Kidney (tissue), 22 donors: ENCODE measurements at places on chromosomes 16 and 17.

GRCh38 chr17:76075364-76076145 lies 974 bp downstream of the GALR2 start:
- DNase-seq: peak; percentile 46

GRCh38 chr16:85995541-85996423 lies 96.8 kb downstream of the IRF8 start:
- DNase-seq: peak; percentile 44

DNA sequence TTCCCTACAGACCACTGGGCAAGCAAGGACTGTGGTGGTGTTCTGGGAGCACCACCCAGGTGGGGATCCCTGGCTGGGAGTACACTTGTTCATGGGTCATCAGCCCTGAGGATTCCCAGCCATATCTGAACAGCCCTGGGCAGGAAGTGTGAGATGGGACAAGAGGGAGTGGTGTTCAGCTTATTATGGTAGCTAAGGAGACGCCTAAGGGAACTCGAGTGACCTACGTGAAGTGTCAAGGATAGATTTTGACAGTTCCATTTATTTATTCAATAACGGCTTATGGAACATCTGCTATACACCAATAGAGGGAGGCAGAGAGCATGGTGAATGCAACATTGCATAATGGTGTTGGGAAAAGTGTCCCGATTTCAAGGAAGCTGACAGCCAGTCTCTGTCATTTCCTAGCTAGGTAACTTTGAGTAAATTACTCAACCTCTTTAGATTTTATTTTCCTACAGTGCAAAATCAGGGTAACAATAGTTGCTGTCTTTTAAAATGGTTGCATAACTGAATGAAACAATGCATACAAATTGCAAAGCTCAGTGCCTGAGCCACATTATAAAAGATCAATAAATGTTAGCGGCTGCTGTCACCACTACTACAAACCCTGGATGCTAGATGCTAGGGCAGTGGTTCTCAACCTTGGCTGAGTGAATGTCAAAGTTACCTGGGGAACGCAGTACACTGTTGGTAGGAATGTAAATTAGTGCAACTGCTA lies 534.1 kb downstream of the GRIN2A start:
- no peak for DNase-seq

GRCh38 chr16:88570691-88571092 lies 489 bp downstream of the ZC3H18 start:
- DNase-seq: no peak

DNA sequence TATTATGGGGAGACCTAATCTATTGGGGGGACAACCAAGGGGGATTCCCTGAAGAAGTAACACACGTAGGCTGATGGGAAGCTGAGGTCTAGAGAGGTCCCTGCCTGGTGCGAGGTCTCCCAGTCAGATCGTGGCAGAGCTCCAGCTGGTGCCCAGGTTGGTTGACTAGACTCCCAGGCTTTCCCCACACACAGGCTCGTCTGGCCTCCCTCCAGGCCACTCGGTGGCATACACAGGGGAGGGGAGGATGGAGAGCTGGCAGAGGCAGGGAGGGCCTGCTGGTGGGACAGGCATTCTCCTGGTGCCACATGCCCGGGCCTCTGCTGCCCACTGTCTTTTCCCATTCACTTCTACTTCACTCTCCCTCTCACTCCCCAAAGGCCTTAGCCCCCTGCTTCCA lies 8.5 kb upstream of the SOCS3 start:
- DNase-seq: no peak

DNA sequence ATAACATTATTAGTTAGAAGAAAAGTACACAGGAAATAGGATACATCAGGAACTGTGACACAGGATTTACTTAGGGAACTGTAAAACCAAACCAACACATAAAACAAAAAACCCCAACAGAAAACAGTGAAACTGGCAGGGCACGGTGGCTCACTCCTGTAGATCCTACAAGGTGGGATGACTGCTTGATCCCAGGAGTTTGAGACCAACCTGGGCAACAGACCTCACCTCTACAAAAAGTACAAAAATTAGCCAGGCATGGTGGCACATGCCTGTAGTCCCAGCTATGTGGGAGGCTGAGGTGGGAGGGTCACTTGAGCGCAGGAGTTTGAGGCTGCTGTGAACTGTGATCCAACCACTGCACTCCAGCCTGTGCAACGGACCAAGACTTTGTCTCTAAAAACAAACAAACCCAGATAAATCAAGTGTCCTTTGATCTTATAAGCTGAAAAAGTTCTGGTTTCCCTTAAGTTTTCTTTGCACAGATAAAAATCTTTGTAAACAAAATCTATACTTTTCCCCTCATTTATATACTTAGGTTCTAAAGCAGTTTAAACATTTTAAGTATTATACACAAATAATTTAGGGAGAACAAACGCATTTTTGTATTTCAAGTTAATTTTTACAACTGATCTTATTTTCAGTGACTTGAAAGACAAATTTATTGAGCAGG lies 111.5 kb upstream of the TOB1 start:
- peak; percentile 76 for DNase-seq

- DNase-seq: no peak
Observed at GRCh38 chr17:74757502-74757901, 9.1 kb downstream of the NHERF1 start.

DNA sequence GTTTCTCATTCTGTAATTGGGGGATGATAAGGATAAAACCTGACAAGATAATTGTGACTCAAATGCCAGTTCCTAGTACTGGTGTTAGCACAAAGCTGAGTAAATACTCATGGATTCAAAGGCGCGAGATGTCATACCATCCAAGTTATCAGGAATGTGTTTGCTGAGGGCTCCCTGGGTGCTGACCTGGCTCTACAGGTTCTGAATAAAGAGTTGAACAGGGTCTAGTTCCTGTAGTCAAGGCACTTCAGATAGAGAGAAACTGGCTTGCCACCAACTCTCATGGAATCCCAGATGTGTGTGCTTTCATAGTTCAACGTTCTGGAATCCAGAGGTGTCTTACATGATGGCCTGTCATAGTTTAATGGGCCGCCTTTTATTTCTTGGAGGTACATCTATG lies 141.6 kb downstream of the PRKCA start:
- DNase-seq: no peak

DNA sequence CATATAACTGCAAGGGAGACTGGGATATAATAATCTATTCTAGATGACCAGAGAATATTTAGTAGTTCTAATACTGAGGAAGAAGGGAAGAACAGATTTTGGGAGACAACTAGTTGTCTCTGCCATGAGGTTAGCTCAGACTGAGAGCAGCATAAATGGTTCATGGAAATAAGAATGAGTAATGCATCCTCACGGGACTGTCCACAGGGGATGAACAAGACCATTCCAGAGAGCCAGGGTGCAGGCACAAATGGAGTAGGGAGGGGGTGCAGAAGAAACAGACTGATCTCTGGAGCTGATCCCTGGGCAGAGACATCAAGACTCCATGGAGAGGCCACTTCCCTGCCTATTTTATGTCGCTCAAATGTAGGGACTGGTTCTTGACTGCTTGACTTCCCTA lies 30.4 kb downstream of the NLRC5 start:
- no peak for DNase-seq

DNA sequence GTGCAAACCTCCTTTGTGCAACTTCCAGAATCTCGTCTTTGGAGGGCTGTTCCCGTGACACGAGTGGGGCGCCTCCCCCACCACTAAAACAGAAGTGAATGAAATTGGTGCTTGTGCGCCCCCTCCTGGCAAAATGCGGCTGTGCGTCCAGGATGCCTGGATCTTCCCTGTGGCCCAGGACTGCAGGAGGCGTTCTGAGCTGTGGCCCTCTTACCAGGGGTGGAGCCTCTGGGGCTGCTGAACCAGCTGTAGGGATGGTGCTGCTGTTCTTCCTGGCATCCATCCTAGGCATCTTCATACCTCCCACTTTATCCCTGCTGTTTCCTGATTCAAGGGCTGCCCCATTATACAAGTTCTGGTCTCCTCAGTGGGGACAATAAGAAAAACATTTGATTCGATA lies 18.5 kb upstream of the NAGLU start:
- peak; percentile 86 for DNase-seq

GRCh38 chr16:52786091-52786490 lies 239.1 kb upstream of the TOX3 start:
- no peak for DNase-seq

DNA sequence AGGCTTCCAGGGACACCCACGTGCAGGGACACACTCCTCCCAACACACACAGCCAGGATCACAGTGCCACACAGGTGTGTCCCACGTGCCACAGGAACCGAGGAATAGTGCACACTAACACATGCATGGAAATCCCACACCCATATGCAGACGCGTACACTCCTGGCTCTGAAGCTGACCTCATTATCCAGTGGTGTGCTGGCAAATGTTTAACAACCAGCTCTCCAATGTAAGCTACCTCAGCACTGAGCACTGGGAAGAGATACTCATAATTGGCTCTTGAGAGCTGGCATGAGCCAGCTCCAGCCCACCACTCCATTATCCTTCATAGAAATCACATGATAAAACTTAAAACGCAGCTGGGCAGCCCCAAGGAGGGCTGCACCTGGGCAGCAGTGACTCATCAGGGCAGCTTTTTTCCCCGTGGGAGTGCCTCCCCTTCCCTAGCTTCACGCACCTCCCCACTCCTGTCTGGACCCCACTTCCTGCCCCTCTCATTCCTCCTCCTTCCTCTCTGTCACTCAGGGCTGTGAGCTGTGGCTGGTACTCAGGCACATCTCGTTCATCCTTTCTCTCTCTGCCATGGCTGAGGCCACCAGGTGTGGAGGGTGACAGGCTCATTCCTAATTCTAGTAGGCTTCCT lies 14.9 kb upstream of the TBX21 start:
- peak; percentile 24 for DNase-seq

DNA sequence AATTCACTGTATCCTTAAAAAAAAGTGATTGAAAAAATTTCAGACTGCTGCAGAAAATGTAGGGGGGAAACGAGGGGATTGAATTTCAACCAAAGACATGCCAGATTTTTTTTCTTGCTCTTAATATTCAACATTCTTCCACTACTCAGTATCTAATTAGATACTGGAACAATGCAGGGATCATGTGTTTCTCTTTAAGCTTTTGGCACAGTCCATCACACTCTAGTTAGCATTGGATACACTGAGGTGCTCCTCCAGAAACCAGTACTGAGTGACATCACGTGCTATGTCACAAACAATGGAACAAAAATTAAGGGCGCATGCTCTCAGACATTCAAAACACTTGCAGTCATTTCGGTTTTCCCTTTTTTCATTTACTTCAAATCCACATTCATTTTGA lies 298.6 kb upstream of the PSMD7 start:
- no peak for DNase-seq

DNA sequence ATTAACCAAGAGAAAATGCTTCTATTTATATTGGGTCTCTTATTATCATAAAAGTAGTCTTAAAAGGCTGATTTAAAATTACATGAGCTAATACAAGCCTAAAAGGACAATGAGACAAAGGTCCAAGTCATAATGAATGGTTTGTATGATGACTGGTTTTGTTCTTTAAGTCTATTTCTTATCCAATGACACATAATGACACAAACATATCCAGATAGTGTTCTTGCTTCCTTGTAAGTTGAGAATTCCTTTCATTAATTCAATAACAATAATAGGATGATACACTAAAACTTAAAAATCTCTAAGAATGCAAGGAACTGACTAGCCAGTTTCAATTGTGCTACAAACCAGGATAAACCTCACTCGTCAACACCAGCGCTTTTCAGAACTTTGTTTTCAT lies 244.1 kb downstream of the CEP112 start:
- DNase-seq: no peak

GRCh38 chr17:75346906-75347305 lies 57.7 kb upstream of the SLC25A19 start:
- DNase-seq: no peak

DNA sequence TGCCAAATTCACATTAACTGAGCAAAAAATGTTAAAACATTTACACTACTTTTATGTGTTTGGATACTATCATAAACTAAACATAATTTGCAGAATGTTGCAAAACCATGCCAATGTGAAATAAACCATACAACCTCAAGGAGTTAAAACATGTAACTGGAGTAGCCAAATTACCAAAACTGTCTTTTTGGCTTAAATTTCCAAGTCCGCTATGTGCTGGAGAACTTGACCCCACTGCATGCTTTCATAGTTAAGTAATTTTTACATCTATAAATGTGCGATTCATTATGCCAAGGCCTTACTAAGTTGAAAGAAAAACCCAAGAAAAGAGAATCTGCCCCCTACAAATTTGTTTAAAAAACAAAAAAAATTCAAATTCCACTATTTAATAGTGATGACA lies 28.2 kb downstream of the BRD7 start:
- DNase-seq: no peak

- DNase-seq: no peak
Observed at GRCh38 chr17:59893676-59894100, 767 bp downstream of the RPS6KB1 start.

- no peak for DNase-seq
Observed at GRCh38 chr16:81496321-81496720, 51.7 kb downstream of the CMIP start.

- DNase-seq: no peak
Observed at GRCh38 chr17:74165797-74166365, 37.6 kb upstream of the RPL38 start.

GRCh38 chr17:80731323-80731722 lies 186.7 kb downstream of the RPTOR start:
- DNase-seq: no peak

DNA sequence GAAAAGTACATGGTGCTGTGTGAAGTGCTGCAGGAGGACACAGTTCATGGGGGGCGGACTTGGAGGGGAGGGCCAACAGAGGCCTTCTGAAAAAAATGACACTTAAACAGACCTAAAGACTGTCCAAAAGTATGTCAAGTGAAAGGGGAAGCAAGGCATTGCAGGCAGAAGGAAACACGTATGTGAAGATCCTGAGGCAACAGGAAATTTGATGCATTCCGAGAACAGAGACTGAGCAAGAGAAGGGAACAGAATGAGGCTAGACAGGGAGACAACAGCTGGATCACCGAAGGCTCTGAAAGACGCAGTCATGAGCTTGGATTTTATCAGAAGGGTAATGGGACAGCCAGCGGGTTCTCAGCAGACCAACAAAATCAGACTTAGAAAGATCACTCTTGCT lies 1.1 kb downstream of the IFT20 start:
- DNase-seq: no peak

- DNase-seq: no peak
Observed at GRCh38 chr17:79501910-79502309, 108.9 kb downstream of the RBFOX3 start.

DNA sequence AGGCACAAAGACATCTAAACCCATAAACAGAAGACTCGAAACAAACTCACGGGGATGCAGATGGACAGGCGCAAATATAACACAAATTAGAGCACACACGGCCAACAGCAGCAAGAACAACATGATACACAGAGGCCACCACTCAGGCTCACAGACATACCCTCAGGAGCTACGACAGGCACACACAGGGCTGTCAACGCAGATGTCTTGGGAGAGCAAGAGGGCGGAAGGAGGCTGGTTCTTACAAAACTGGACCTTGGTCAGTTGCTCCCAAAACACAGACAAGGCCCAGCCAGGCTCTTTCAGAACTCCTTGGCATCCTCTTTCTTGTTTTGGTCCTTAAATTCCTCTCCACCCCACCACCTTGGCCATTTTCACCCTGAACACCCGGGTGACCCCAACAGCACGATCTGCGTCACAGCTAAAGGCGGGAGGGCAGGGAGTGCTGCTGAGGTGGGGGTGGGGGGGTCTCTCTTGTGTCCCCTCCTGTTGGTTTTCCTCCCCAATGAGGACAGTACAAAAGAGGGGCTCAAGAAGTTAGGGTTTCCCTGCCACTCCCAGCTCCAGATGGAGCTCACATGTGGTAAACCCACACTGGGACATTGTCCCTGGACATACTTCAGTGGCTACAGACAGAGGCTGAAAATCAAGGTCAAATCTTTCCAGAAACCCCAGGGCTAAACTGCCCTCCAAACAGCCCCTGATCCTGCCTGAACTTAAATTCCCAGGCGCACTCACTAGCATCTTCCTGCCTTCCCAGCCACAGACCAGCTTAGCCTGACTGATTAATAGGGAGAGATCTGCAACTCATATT lies 221.3 kb downstream of the C16orf78 start:
- DNase-seq: no peak
